Fibroblast of villous mesenchyme (primary cell): ENCODE measurements at places on chromosomes 2 and 18. TPM values are rescaled to one million over a fixed set of nuclear protein-coding genes. Genes with fewer than 3 reads are reported as not detected.

The ITGA4 gene
- total RNA-seq = 132 and 145 TPM in 2 replicates

The SCN9A gene
- total RNA-seq = 43.5 and 72.1 TPM in 2 replicates

The CNPPD1 gene
- 17.7 and 19.6 TPM in 2 replicates for total RNA-seq

The RAB6C gene
- under 0.01 TPM in 1 of 2 replicates, not detected in the other for total RNA-seq

The DNAH7 gene
- under 0.01 and 0.32 TPM in 2 replicates for total RNA-seq

The VAMP5 gene
- total RNA-seq = 18.1 and 22.9 TPM in 2 replicates

The TSPYL6 gene
- total RNA-seq = not detected in 2 replicates

The KCNF1 gene
- not detected in 2 replicates for total RNA-seq
